ENCODE measurements at places on chromosomes 3 and 15. TPM values are rescaled to one million over a fixed set of nuclear protein-coding genes. Genes with fewer than 3 reads are reported as not detected.

GRCh38 chr3:118036215-118036614 lies 998.4 kb downstream of the IGSF11 start:
- no peak for DNase-seq

GRCh38 chr3:189862385-189862998 lies 231.3 kb downstream of the TP63 start:
- DNase-seq: peak; percentile 82

DNA sequence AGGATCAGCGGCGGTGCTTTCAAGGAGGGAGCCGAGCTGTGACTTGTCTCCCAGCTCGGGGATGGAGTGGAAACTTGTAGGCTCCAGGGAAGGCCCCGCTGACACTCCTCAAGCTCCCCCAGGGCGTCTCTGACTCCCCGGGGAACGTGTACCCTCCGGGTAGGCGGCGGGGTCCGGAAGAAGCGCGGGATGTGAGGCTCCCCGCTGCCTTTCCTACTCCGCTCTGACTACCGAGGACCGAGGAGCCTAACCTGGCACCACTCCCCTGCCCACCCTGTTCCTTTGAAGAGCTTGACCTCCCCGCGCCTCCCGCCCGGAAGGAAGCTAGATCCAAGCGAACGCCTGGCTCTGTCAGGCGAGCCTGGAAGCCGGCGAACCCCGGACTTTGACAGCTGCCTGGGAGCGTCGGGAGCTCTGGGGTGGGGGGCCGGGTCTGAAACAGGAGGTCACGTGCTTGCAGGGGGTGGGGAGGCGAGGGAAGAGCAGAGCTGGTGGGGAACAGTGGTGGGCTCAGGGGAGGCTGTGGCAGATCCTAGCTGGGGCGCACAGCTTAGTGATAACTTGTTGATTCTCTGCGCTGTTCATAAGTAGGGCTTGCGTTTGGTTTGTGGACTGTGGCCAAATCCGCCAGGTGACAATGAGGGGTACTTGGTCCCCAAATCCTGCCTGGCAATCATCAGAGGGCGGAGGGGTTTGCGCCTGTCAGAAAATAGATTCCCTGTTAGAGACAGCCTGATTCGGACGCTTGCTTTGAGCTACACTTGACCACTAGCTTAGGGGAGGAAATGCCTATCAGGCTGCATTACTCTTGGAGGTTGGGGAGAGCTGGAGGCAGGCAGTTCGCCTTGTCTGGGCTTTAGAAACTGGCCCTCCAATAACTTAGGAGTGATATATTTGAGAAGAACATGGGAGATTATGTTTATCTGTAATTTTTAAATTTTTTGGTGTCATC lies 1.2 kb downstream of the CLSTN2 start:
- no peak for DNase-seq

GRCh38 chr15:45863881-45864580 lies 229.2 kb downstream of the SQOR start:
- DNase-seq: no peak

DNA sequence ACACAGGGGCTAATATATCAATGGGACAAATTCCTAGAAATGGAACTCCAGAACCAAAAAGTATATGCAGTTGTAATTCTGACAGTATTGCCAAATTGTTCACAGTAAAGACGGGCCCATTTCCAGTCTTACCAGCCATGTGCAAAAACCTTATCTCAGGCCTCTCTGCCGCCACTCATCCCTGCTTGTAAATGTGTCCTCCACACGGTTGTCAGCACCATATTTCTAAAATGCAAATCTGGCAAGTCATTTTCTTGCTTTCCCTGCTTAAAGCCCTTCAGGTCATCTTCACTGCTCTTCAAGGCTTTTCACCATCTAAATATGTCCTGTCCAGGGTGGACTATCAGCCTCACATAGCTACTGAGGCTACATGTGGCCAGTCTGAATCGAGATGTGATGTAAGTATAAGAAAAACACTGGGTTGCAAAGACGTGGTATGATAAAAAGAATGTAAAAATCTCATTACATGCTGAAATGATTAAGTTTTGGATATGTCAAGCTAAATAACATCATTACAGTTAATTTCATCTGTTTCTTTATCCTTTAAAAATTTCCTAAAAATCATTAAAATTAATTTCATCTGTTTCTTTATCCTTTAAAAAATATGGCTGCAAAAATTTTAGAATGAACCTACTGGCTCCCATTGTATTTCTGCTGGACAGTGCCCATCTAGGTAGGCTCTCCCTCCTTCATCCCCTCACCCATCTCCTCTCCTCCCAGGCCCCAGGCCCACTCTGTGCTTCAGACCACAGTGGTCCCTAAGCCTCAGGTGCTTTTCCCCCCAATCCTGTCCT lies 980 bp downstream of the PARP9 start:
- DNase-seq: peak; percentile 31

GRCh38 chr15:29612096-29612495 lies 210.2 kb downstream of the TJP1 start:
- peak; percentile 95 for DNase-seq

- DNase-seq: no peak
Measured at GRCh38 chr15:47767035-47767434, 49.7 kb downstream of the SEMA6D start.

- no peak for DNase-seq
Measured at GRCh38 chr3:123331006-123331405, 117.9 kb downstream of the ADCY5 start.

GRCh38 chr15:88509321-88509720 lies 37.2 kb downstream of the DET1 start:
- DNase-seq: no peak

- DNase-seq: no peak
Measured at GRCh38 chr3:173976281-173976680, 578.7 kb downstream of the NLGN1 start.

DNA sequence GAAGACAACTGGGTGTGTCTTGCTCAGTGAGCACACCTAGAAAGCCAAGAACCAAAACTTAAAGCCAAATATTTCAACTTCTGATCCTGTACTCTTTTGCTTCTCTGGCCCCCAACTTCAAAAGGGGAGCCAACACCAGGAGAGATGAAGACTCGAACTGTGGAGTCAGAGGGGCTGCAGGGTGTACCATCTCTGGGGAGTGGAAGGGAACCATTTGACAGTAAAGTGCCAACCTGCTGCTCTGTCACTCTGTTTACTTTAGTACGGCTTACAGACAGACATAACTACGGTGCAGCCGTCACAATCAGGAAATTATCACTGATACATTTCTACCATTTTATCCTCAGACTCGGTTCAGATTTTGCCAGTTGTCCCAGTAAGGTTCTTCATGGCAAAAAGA lies 1.6 kb downstream of the FBXO22 start:
- DNase-seq: no peak

- DNase-seq: no peak
Measured at GRCh38 chr3:138327831-138328230, 1.8 kb downstream of the NME9 start.

GRCh38 chr3:15206662-15207576 lies 873 bp downstream of the CAPN7 start:
- DNase-seq: peak; percentile 41

- no peak for DNase-seq
Measured at GRCh38 chr3:152252755-152253154, 16.0 kb upstream of the MBNL1 start.

DNA sequence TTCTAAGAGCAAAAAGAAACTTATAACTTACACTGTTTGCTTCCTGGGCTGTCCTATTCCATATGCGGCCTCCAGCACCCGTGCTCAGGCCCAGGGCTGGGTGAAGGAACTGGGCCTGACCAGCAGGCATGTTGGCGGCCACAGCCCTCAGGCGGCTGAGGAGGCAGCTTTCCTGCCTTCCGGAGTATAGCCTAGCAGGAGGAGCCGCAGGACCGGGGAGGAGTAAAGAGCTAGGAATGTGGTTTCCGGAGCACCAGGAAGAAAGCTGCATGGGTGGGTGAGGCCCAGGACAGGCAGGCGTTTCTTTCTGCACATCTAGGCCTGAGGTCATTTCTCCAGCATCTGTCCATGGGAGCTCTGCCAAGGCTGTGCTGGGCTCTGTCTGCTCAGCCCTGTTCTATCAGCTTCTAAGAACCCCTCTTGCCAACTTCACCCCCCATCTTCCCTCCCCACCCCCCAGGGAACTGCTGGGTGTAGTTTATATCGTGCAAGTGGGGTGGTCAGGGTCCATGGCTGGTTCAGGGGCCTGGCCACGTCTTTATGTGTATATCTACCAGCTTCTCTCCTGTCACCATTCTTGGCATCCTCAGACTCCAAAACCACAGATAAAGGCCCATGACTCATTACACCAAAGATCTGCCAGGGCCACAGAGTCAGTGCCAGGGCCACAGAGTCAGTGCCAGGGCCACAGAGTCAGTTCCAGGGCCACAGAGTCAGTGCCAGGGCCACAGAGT lies 7.8 kb upstream of the KIF7 start:
- DNase-seq: peak; percentile 97

DNA sequence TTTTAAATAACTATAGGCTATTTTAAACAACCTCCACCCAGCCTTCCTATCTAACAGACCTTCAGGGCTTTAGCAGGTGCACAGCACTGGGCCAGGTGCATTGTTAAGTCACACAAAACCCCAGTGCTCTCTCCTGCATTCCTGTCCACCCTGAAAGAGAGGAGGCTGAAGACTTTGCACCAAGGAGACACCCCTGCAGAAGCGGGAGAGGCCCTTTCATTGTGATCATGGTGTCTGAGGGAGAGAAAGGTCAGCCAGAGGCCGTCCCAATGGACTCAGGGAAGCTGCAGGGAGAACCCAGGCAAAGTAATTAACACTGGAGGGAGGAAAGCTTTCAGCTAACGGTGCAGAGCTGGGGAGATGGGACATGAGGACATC lies 5.2 kb downstream of the LRIG1 start:
- no peak for DNase-seq

- DNase-seq: no peak
Measured at GRCh38 chr15:58608711-58609110, 140.8 kb downstream of the ADAM10 start.

- DNase-seq: peak; percentile 96
Measured at GRCh38 chr3:172082269-172082668, 42.9 kb downstream of the FNDC3B start.

- no peak for DNase-seq
Measured at GRCh38 chr15:28110481-28110881, 11.4 kb upstream of the OCA2 start.

Gene GALK2
- total RNA-seq: 30.9 TPM

Gene CELF6
- total RNA-seq: 1.6 TPM

Gene GRIP2
- total RNA-seq: 0.90 TPM

Gene CTXN2
- total RNA-seq: not detected

Gene FETUB
- total RNA-seq: not detected

Gene ZNF717
- 20.4 TPM for total RNA-seq

Gene KBTBD12
- under 0.01 TPM for total RNA-seq

Gene TTLL13
- 0.09 TPM for total RNA-seq

Gene ARPIN
- 23.0 TPM for total RNA-seq

Gene CFAP20DC
- 1.3 TPM for total RNA-seq

Gene GOLGA8T
- not detected for total RNA-seq

Measured in fibroblast of the aortic adventitia (primary cell).